AG04450 (cell line): ENCODE measurements at places on chromosomes 1 and 21. TPM values are rescaled to one million over a fixed set of nuclear protein-coding genes. Genes with fewer than 3 reads are reported as not detected.

JMJD4 gene
- 13.4 and 20.1 TPM in 2 replicates for polyA plus RNA-seq

CD1E gene
- not detected in 2 replicates for polyA plus RNA-seq

UTP25 gene
- 7.5 and 8.6 TPM in 2 replicates for polyA plus RNA-seq

JAM2 gene
- polyA plus RNA-seq, result 5.7 and 7.2 TPM in 2 replicates

TMOD4 gene
- polyA plus RNA-seq, result not detected in 2 replicates

FCRL5 gene
- polyA plus RNA-seq, result not detected in 2 replicates

KAZN gene
- polyA plus RNA-seq, result 3.7 and 5.2 TPM in 2 replicates

VSIG8 gene
- not detected in 2 replicates for polyA plus RNA-seq

PEAR1 gene
- polyA plus RNA-seq, result 14.9 and 16.1 TPM in 2 replicates

DONSON gene
- 15.2 and 20.7 TPM in 2 replicates for polyA plus RNA-seq

RYR2 gene
- not detected in 2 replicates for polyA plus RNA-seq

ATP6V1G3 gene
- not detected in 2 replicates for polyA plus RNA-seq

OR10Z1 gene
- not detected in 2 replicates for polyA plus RNA-seq

KCNH1 gene
- 0.31 and 0.62 TPM in 2 replicates for polyA plus RNA-seq

TBX15 gene
- not detected in 2 replicates for polyA plus RNA-seq

GJA4 gene
- not detected in 2 replicates for polyA plus RNA-seq

EDARADD gene
- polyA plus RNA-seq, result not detected in 2 replicates

LEFTY1 gene
- 0.05 TPM in 1 of 2 replicates, not detected in the other for polyA plus RNA-seq

SLC50A1 gene
- polyA plus RNA-seq, result 29.5 and 31.4 TPM in 2 replicates

NPPA gene
- polyA plus RNA-seq, result not detected in 2 replicates
